SW480 (cell line): ENCODE measurements at places on chromosomes 7 and 10.

- DNase-seq: no peak
Measured at GRCh38 chr10:96413151-96413787, 54.5 kb upstream of the OPALIN start.

DNA sequence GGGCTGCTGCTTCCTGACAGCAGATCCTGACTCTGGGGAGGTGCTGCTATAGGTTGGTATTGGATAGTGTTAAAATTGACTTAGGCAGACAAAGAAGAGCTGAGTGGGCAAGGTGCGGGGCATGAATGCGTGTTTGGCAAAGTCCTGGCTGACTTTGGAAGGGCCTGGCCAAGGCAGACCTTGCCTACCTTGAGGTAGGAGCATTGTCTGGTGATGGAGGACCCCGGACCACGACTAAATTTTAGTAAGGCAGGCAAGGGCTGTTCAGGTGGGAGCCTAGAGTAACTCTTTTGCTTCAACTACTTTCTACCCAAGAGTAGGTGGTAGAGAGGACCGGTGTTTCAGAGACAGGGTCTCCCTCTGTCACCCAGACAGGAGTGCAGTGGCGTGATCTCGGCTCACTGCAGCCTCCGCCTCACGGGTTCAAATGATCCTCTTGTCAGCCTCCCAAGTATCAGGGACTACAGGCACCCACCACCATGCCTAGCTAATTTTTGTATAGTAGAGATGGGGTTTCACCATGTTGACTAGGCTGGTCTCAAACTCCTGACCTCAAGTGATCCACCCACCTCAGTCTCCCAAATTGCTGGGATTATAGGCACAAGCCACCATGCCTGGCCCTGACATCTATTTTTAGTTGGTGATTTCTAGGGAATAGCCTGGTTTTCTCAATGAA lies 12.2 kb upstream of the LAT2 start:
- no peak for DNase-seq

- DNase-seq: no peak
Measured at GRCh38 chr7:34838329-34838728, 180.3 kb downstream of the NPSR1 start.

GRCh38 chr10:20593649-20594048 lies 303.5 kb downstream of the NEBL start:
- DNase-seq: no peak

DNA sequence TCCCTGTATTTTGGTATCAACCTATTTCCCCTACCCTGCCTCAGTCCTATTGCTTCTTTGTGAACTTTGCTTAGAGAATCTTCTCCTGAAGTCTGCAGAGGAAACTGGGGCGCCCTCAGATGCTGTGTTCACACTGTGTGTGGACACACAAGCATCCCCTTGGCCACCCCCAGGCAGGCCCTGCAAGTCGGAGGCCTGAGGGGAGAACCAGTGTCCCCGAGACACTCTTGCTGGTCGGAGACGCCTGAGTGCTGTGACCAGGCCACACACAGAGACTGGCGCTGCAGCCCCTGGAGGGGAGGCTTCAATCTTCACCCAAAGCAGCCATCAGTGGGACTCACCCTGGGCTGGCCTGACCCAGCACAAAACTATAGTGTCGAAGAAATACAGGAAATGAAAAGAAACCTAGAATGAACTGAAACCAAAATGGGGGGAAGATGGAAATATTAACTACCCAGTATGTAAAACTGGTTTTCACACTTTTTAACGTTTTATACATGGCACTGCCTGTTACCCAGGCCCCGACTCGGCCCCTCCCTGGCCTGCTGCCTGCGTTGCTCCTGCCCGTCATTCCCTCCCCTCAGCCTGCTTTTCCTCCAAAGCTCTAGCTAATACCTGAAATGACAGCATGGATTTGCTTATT lies 48.4 kb upstream of the FAM20C start:
- no peak for DNase-seq

GRCh38 chr10:55091691-55092328 lies 290.8 kb upstream of the PCDH15 start:
- no peak for DNase-seq

GRCh38 chr10:1203704-1204103 lies 147.5 kb downstream of the WDR37 start:
- no peak for DNase-seq

GRCh38 chr10:48309711-48310226 lies 3.3 kb downstream of the MAPK8 start:
- DNase-seq: peak; percentile 87

- no peak for DNase-seq
Measured at GRCh38 chr7:136403591-136403990, 426.4 kb upstream of the MTPN start.

GRCh38 chr10:103800089-103800488 lies 55.3 kb downstream of the SH3PXD2A start:
- DNase-seq: no peak

DNA sequence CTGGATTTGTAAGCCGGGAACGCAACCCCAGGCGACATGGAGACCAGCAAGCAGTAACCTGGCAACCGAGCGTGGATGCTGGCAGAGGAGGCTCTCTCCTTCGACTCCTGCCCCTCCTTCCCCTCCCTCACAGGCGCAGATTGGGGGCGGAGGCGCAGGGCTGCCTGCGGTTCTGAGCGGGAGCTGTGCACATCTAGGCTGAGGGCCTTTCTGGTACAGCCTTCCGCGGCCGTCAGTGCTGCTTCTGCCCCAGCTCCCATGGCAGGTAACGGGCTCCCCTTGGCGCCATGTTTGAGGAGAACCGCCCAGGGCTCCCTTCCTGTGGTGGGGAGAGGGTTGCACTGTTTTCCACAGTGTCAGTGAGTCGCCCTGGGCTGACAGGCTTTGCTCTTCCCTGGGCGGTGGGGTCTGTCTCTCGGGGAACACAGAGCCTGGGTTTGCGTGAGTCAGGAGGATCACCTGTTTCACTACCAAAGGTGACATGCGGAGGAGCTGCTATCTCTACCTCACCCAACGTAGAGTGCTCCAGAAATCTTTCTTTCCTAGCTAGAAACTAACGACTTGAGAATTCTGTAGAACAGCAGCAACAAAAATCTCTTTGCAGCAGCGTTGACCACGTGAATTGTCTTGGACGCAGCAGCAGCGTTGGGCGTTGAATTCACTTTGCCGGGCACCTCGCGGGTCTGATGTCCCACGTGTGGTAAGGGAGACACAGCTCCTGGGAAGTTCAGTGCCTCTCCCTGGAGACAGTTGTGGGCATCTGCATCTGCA lies 154.8 kb upstream of the COBL start:
- no peak for DNase-seq

DNA sequence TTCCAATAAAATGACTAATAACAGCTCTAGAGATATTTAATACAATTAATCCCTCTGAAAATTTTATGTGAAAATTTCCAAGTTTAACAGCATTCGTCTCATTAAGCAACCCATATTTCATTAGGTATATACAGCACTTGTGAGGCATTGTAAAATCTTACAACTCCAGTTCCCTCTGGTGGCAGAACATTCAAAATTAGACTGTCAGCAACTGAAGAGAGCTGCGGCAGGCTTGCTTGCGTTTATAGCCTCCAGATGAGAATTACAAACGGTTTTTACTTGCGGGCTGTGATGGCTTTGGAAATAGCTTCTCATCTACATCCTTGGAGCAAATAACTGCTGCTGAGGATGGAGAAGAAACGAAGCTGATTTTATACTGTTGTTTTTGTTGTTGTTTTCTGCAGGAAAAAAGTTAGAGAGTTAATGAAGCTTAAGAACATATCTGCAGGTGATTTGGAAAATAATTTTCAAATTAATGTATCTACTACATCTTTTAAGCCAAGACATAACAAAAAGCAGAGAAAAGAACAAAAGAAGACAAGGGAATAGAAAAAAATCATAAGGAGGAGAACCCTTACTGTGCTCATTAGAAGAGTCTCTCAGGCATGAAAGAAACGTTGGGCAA lies 171.3 kb downstream of the MAGI2 start:
- DNase-seq: peak; percentile 45

- no peak for DNase-seq
Measured at GRCh38 chr10:15038416-15038815, 5.3 kb upstream of the OLAH start.

- DNase-seq: no peak
Measured at GRCh38 chr10:102310361-102311024, 65.2 kb downstream of the GBF1 start.

GRCh38 chr7:93337052-93337451 lies 104.9 kb downstream of the VPS50 start:
- peak; percentile 64 for DNase-seq
